ENCODE measurements at places on chromosomes 3 and 15.

GRCh38 chr15:59996298-59997041, 7.6 kb upstream of the FOXB1 start:
- no peak for DNase-seq

GRCh38 chr15:62472616-62473299, 307.7 kb upstream of the C2CD4B start:
- DNase-seq, result no peak

GRCh38 chr15:70217226-70218160, 119.8 kb upstream of the TLE3 start:
- no peak for DNase-seq

DNA sequence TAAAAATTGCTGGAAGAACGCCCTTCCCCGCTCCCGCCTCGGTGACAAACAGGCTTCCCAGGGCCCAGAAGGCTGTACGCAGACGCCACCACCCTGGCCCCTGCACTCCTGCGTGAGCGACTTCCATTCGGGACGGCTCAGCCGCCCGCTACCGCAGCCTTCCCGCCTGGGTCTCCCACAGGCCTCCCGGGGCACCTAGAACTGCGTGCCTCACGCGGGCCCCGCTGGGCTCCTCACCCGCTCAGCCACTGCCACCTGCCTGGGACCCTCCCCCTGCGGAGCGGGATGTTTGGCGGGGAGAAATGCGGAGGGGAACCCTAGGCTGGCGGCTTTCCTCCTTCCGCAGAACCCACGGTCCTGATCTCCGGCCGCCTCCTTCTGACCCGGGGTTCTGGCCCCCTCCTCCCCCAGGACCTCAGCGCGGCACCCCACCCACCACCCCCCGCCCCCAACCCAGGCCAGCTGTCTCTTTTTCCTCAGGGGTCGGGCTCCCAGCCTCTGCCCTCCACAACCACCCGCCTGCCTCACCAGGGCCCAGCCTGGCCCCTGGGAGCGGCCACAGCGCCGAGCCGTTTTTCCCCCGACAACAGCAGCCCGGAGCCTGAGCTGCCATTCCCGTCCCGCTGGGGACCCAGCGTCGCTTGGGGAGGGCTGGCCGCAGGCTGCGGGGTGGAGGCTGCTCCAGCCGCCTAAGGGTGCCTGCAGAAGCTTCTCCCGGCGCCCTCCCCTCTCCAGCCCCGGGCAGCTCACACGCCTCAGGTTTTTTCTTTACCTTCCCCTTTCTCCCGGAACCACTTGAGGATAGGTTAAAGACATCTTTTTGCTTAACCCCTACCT, 27.6 kb upstream of the RAB7A start:
- no peak for DNase-seq

DNA sequence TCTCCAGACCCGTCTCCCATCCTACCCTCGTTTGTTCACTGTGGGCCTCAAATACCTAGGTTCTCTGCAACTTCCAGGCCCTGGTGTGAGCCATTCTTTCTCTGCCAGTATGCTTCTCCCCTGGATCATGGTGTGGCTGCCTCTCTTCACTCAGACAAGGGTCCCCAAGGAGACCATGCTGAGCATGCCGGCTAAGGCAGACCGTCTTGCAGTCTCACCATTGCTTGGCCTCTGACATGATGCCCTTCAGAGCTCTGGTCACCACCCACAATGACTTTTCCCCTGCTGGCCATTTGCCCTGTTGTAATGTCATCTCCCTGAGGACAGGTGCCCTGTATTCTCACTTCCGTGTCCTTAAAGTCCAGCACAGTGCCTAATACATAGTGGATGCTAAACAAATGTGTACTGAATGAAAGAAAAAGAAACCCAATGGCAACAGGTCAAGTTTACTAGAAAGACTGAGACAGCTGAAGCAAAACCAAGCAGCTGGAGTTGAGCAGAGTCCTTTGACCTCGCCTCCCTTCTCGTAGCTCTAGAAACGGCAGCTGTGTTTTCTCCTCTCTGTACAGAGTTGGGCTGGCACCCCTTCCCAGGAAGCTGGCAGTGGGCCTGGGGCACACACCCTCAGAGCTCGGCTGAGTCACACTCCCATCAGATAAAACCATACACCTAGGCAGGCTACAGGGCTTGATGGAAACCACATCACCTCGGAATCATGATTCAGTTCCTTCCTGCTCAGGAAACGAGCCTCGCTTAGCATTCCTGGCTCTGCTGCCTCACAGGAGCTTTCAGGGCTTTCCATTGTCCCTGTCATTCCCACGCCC, 8.6 kb downstream of the TLR9 start:
- no peak for DNase-seq

GRCh38 chr3:69370901-69371301, 15.0 kb downstream of the FRMD4B start:
- no peak for DNase-seq
